ENCODE measurements at places on chromosomes 2 and 18.

DNA sequence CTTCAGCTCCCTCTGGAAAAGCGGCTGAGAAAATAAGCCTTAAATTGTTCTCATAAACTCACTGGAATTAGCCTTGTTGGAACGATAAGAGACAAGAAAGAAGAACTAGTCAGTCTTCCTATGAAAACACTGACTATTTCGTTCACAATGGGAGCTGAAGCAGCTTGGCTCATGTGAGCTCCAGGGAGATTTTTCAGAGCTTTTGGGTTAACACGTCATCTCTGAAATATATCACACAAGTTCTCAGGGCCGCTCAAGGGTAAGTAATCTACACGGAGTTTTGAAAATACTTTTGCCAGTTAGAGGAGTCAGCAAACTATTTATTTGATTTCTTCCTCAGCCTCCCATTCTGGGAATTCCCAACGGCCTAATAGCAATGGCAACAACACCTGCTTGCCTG lies 316.2 kb upstream of the MGAT5 start:
- no peak for DNase-seq

DNA sequence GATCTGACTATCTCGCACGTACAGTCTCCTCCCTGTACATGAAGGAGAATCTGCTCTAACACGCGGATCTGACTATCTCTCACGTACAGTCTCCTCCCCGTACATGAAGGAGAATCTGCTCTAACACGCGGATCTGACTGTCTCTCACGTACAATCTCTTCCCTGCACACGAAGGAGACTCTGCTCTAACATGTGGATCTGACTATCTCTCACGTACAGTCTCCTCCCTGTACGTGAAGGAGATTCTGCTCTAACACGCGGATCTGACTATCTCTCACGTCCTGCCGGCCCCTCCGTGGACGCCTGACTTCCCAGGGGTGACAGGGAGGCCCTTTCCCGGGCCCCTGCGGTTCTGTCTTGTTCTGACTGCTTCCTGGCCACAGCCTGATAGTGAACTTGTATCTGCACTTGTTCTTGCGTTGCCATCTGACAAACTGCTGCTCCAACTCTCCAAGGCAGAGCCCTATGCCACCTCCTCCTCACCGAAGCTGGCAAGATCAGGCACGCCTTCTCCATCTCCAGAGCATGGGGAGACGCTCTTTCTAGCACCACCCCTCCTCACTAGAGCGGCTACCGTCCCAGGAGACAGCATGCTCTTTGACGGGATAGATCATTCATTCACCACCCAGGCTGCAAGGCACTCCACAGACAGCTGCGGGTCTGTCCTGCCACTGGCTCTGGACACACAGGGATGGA lies 238.6 kb downstream of the TWIST2 start:
- peak; percentile 81 for DNase-seq

GRCh38 chr2:45808294-45808800 lies 156.9 kb downstream of the PRKCE start:
- no peak for DNase-seq

DNA sequence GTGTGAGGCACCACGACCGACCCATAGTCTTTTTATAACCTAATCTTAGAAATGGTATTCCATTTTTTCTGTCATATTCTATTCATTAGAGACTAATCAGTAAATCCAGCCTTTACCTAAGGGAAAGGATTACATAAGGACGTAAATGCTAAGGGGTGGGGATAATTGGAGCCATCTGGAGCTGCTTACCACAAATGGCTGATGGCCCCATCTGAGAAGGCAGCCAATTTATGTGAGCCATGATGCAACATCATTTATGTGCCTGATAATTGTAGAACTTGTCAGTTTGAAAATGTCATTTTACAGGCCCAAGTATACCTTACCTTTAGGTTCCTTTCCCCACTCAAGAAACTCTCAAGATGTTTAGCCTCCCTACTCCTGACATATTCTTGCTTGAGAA lies 44.0 kb downstream of the ARHGEF33 start:
- no peak for DNase-seq

- DNase-seq, result no peak
Observed at GRCh38 chr2:85134255-85134895, 1.2 kb downstream of the TCF7L1 start.

DNA sequence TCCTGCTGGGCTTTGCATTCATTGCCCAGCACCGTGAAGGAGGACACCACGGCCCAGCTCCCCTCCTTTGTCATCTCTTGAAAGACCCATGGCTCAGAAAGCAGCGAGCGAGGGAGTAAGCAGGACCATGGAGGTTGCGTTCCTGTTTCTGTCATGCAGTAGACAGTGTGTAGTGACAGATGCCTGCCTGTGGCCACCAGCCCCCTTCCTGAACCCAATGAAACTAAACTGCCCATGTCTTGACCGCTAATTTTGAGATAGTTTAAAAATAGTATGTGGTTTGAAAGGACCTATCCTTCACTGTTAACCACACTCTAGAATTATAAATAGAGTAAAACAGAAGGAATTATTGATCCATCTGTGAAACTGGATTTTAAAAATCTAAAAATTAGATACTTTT lies 88.2 kb downstream of the ASAP2 start:
- peak; percentile 21 for DNase-seq

DNA sequence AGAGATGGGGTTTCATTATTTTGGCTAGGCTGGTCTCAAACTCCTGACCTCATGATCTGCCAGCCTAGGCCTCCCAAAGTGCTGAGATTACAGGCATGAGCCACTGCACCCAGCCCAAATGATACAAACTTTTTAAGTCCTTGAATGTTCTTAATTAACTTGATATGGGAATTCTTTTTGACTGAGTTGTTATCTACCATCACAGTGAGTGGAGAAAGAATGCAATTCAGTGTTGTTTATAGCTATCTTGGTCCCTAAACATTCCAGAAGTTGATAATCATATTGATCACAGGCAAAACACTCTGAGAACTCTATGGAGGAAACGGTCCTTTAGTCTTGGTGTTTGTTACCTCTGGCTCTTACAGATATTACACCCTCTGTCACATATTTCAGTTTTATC lies 1072.5 kb downstream of the SUCLG1 start:
- no peak for DNase-seq

DNA sequence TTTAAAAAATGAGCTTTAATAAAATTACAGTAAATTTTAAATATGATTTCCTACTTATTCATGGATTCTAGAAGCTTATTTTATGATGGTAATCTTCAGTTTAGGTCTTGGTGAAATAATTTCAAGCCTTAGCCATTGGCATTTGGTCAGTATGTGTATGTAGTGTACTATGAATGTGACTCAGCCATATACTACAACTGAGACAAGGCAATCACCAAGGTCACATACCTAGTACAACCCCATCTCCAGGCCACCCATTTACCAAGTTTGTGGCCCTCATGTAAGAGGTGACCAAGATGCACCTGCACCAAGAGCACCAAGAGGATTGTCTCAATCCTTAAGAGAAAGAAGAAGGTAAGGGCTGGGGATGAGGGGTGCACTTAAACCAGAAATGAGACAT lies 54.8 kb upstream of the FRZB start:
- DNase-seq, result no peak

GRCh38 chr2:121197369-121198091 lies 87.5 kb downstream of the TFCP2L1 start:
- DNase-seq, result no peak

DNA sequence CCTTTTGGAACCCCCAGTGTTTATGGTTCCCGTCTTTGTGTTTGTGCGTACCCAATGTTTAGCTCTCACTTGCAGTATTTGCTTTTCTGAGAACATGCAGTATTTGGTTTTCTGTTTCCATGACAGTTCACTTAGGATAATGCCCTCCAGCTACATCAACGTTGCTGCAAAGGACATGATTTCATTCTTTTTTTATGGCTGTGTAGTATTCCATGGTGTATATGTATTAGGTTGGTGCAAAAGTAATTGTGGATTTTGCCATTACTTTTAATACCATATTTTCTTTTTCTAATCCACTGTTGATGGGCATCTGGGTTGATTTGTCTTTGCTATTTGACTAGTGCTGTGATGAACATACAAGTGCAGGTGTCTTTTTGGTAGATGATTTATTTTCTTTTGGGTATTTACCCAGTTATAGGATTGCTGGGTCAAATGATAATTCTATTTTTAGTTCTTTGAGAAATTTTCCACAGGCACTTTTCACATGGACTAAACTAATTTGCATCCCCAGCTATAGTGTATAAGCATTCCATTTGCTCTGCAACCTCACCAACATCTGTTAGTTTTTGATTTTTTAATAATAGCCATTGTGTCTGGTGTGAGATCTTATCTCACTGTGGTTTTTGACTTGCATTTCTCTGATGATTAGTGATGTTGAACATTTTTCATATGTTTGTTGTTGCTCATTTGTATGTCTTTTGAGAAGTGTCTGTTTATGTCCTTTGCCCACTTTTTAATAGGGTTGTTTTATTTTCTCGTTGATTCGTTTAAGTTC lies 63.6 kb downstream of the CERS6 start:
- DNase-seq, result no peak

DNA sequence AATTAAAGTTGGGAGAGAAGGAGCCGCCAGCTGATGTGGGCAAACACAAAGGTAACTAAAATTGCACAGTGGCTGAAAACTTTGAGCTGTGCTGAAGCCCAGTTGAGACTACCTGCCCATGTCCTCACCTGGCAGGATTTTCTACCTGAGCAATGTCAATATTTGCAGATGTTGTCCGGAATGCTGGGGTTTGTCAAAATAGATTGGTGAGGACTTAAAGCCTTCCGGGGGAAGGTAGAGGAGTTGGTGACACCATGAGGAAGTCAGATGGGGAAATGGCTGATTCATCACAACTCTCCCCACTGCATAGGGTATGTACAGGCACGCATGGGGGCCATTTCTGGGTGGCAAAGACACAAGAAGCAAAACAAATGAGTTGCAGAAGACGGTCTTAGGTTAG lies 114.9 kb downstream of the ALK start:
- no peak for DNase-seq

GRCh38 chr18:13494871-13495445 lies 231.4 kb downstream of the FAM210A start:
- DNase-seq, result no peak

- no peak for DNase-seq
Observed at GRCh38 chr2:56109994-56110393, 73.8 kb upstream of the CCDC85A start.

- DNase-seq, result no peak
Observed at GRCh38 chr2:191115391-191115790, 35.4 kb downstream of the STAT4 start.

DNA sequence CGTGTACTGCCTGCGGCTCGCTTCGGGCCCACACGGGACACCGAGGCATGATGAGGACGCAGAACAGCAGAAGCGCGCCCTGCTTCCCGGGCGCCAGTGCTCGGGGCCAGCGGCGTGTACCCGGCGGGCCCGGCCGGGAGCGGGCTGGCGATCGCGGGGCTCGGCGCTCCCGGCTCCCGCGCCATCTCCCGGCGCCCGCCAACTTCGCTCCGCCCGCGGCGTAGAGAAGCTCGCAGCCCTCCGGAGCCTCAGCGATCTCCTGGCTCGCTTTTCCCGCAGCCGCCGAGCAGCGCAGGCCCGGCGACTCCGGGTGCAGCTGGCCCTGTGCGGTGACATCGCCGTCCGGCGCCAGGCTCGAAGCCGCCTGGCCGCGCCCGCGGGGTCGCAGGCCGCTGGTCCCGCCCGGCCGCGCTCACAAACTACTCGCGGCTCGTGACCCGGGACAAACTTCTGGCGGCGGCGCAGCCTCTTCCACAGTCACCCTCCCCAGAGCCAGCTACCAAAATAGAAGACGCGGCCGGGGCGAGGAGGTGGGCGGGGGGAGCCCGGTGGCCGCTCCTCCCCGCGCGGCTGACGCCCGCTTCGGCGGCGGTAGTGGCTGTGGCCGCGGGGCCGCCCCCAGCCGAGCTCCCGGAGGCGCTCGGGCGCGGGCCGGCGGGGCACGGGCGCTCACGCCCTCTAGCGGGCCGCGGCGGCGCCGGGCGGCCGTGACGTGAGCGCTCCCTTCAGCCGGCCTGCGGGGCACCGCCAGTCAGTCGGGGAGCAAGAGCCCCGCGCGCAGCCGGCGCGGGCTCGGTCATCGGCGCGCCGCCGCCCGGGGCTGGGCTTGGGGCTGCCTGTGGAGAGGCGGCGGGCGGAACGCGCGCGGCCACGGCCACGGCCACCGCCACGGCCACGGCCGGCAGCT lies at the start of gene PTPRM:
PTPRM (plus strand) TSS at position 750 of the 907 bp plus-strand sequence. CDS start 503 bp downstream, outside the sequence.
- peak; percentile 68 for DNase-seq

GRCh38 chr2:32715391-32715841 lies 87.6 kb downstream of the TTC27 start:
- DNase-seq, result no peak

DNA sequence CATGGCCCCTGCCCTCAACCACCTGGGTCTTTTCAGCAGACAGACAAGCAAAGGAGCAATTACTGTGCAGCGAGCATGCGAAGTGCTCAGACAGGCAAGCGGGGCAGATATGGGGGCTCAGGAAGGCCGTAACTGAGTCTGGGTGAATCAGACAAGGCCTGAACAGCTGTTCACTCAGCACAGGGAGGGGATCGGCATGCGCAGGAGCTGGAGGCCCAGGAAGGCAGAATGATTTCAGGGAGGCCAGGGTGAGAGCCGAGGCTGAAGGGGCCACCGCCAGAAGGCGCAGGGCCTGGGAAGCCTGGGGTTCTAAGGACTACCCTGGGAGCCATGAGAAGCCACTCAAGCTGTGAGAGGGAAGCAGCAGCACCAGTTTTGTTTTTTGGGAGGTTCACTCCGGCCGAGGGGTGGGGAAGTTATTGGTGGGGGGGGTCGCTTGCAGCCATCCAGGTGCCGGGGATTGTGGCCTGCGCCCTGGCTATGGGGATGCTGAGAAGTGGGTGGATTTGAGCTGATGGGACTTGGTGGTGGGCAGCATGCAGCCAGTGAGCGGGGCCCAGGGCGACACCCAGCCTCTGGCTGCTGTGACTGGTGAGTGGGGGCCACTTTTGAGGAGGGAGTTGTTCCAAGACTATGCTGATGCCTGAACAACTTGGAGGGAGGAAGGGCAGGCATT lies 132.2 kb downstream of the TSN start:
- DNase-seq, result no peak

GRCh38 chr2:74006459-74006858 lies 21.7 kb downstream of the TET3 start:
- DNase-seq, result no peak

DNA sequence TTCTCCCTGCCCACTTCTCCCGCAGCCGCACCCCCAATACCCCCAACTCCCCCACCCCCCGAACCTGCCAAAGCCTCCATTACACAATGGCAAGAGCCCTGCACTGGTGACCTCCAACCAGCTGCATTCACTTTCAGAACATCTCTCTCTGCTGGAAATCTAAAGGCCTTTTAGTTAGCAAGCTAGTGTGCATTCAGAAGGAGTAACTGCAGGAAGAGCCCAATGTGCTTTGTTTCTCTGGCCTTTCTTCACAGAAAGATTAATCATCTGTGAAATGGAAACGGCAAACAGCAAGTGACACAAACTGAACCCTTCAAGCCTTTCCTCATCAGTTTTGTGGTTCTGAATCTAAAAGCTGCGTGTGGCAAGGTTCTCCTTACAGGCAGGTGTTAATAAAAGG lies 124.2 kb downstream of the OLA1 start:
- no peak for DNase-seq

GRCh38 chr2:8176887-8177286 lies 505.0 kb upstream of the ID2 start:
- no peak for DNase-seq

DNA sequence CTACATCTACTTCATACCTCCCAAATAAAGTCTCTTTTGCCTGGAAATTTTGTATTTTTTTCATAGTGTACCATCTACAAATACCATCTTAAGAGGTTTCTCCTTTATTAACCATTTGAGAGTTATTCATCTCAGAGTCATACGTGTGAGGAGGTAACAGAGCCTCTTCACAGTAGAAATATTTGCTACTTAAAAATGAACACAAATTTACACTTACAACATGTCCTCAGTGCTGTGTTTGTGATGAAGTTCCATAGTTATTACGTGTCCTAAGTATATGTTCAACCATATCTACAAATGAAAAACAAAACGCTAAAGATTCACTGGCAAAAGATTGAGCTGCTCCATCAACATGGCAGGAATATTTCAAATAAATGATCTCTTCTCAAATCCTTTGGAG lies 48.5 kb upstream of the HNRNPA3 start:
- no peak for DNase-seq
